ENCODE measurements at places on chromosomes 1 and 21. TPM values are rescaled to one million over a fixed set of nuclear protein-coding genes. Genes with fewer than 3 reads are reported as not detected.
A peak's percentile ranks its signal among the peaks of the same experiment; 100 is the strongest.

SLAMF9 gene
- total RNA-seq = not detected

PKLR gene
- total RNA-seq = not detected

DNA sequence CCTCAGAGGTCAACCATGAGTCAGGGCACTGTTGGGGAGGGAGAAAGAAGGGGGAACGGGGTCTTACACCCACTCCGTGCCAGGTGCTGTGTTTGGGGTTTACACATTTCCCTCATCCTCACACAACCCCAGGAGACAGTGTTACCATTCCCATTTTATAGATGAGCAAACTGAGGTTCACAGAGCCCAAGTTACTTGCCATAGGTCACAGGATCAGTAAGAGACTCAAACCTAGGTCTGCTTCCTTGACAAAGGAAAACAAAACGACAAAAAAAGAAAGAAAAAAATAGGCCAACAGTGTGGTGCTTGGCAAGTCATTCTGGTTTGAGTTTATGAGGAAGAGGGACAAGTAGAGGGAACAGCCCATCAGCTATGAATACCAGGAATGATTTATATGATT is 16.3 kb upstream of the CDCP2 start:
- no peak for DNase-seq

GRCh38 chr21:38165466-38166172 is 91.2 kb upstream of the KCNJ15 start:
- DNase-seq = peak; percentile 62

PROK1 gene
- total RNA-seq = not detected

Data from fibroblast of the aortic adventitia (primary cell).